ENCODE measurements at places on chromosomes 6 and 20.

DNA sequence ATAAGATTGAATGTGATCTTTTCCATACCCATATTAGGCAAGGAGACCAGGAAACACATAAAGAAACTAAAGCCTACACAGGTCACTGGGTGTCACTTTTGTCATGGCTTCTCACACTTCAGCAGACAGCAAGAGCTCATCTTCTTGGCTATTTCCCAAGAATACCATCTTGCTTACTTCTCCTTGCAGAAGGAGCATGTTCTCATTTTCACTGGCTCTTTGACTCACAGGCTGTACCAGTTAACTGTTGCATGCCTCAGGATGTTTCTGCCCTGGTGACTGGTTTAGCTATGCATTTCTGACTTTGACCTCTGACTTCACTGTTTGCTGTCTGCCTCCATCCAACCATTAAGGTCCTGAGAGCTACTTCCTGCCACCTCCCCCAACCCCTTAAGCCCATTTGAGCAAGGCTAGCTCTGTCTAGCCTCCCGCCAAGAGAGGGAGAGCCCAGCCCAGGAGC lies 40.3 kb upstream of the OGFRL1 start:
- no peak for DNase-seq

GRCh38 chr6:14501240-14501639 lies 383.7 kb downstream of the CD83 start:
- DNase-seq, result no peak

- DNase-seq, result no peak
Measured at GRCh38 chr6:158323561-158323958, 11.3 kb downstream of the TULP4 start.

GRCh38 chr6:35487658-35488516 lies 9.0 kb downstream of the TEAD3 start:
- DNase-seq, result peak; percentile 58

DNA sequence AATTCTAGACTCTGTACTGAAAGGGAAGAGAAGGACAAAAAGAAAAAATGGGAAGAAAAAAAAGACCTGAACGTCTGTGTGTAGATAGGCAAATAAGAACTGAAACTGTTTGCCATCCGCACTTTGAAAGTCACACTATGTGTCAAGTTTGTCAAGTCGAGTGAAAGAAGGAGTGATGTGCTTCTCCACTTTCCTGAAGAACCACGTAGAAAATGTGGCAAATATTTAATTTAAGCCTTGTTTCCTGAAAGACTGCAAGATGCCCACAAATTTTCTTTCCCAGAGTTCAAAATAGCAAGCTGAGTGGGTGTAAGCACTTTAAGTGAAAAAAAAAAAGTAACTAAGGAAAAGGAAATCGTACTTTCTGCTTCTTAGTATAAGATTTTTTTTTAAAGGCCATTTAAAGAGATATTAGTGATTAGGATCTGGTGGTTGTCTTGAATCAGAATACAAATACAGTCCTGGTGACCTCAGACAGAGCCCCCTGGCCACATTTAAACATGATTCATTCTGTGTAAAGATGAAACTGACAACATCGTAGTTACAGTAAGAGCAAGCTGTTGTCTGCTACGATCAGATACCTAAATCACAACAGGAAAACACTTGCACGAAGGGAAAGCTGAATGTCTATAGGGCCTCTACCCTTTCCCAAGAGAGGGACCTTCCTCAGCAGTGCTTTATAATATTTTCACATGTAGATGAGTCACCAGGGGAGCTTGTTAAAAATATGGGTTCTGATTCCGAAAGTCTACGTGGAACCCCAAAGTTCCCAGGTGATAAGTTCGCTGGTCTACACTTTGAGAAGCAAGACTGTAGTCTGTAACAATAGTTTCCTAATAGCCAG lies 102.3 kb downstream of the HIVEP2 start:
- no peak for DNase-seq

- no peak for DNase-seq
Measured at GRCh38 chr6:5506597-5506996, 245.3 kb downstream of the FARS2 start.

GRCh38 chr6:166464068-166465002 lies 81.6 kb upstream of the MPC1 start:
- no peak for DNase-seq

DNA sequence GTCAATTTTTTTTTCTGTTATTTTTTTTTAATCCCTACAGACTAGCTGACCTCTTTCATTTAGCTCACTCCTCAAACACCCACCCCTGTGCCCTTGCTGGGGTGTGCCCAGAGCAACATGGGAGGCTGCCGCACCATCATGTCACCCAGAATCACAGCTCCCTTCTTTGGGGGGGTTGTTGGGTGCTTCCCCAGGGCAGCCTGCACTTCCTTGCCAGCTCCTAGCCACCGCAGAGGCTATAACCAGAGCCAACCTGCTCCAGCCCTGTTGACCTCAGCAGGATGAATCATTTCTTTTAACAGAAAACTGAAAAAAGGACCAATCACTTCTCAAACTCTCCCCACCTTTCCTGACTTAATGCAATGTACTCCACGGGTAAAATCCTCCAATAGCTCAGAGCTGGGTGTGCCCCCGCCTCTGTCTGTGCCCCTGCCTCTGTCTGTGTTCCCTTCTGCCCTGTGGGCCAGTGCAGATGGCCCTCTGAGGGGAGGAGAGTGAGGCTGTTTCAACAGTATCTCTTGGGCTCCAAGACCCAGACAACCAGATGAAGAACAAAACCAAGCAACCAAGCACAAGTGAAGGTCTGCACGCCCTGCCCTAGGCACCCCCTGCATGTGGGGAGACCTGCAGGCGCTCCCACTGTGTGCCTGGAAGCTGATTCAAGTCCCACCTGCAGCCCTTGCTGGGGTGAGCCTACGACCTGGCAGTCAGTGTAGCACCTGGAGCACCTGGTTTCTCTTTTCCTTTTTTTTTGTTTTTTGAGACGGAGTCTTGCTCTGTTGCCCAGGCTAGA lies 67.7 kb downstream of the PYGB start:
- DNase-seq, result no peak

- DNase-seq, result no peak
Measured at GRCh38 chr20:59455402-59456341, 148.7 kb upstream of the PHACTR3 start.

GRCh38 chr6:88547768-88548167 lies 381.6 kb upstream of the CNR1 start:
- DNase-seq, result no peak

GRCh38 chr6:15524861-15525401 lies 137.9 kb downstream of the DTNBP1 start:
- DNase-seq, result no peak

GRCh38 chr6:6686748-6687601 lies 98.5 kb downstream of the LY86 start:
- DNase-seq, result peak; percentile 69

DNA sequence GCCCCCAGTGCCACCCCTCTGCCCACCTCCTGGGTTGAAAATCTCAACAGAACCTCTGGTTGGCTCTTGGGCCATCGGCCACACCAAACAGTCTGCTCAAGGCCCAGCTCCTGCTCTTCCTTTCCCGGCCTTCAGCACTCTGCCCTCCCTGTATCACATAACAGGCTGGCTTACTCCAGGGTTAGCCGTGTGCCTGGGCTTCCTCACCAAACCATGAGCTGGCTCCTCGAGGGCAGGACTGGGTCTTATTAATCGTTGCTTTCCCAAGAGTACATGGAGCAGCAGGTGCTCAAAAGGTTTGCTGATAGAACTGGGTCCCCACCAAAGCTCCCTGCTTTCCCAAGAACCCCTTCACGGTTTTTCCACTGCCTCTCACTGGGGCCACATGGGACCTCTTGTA lies 12.7 kb upstream of the FAM83C start:
- DNase-seq, result no peak

- no peak for DNase-seq
Measured at GRCh38 chr6:158414851-158415262, 102.6 kb downstream of the TULP4 start.

DNA sequence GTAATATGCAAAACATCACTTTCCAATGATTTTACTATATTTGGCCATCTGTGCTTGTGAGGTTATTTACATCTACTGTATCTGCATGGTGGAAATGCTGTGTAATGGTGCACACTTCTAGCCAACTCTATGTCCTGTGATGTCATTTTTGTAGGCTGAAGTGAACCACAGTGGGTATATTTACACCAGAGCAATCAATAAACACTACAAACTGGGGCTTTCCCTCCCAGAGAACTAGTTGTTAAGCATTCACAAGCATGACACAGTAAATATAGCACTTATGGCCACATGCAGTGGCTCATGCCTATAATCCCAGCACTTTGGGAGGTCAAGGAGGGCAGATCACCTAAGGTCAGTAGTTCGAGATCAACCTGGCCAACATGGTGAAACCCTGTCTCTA lies 4.9 kb downstream of the SLC22A2 start:
- no peak for DNase-seq

- DNase-seq, result no peak
Measured at GRCh38 chr20:48738399-48739304, 89.1 kb downstream of the PREX1 start.

GRCh38 chr6:147949981-147950622 lies 392.5 kb upstream of the SASH1 start:
- no peak for DNase-seq

- DNase-seq, result no peak
Measured at GRCh38 chr6:137416376-137417109, 77.7 kb downstream of the OLIG3 start.

DNA sequence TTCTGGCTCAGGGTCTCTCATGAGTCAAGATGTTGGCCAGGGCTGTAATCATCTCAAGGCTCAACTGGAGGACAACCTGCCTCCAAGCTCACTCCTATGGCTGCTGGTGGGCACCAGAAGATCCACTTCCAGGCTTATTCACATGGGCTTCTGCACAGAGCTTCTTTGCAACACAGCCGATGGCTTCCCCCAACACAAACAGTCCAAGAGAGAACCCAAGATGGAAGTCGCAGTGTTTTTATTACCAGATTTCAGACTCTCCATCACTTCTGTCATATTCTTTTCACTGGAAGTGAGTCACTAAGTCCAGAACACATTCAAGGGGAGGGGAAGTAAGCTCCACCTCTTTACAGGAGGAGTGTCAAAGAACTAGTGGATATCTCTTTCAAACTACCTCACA lies 75.5 kb downstream of the CD164 start:
- no peak for DNase-seq

GRCh38 chr6:42471142-42471541 lies 19.4 kb upstream of the TRERF1 start:
- DNase-seq, result no peak

- DNase-seq, result peak; percentile 15
Measured at GRCh38 chr6:116111552-116112528, 11.2 kb downstream of the NT5DC1 start.

GRCh38 chr6:43240950-43241349 lies 2.3 kb upstream of the TTBK1 start:
- no peak for DNase-seq

GRCh38 chr6:137811121-137811915 lies 55.7 kb upstream of the TNFAIP3 start:
- DNase-seq, result peak; percentile 12

DNA sequence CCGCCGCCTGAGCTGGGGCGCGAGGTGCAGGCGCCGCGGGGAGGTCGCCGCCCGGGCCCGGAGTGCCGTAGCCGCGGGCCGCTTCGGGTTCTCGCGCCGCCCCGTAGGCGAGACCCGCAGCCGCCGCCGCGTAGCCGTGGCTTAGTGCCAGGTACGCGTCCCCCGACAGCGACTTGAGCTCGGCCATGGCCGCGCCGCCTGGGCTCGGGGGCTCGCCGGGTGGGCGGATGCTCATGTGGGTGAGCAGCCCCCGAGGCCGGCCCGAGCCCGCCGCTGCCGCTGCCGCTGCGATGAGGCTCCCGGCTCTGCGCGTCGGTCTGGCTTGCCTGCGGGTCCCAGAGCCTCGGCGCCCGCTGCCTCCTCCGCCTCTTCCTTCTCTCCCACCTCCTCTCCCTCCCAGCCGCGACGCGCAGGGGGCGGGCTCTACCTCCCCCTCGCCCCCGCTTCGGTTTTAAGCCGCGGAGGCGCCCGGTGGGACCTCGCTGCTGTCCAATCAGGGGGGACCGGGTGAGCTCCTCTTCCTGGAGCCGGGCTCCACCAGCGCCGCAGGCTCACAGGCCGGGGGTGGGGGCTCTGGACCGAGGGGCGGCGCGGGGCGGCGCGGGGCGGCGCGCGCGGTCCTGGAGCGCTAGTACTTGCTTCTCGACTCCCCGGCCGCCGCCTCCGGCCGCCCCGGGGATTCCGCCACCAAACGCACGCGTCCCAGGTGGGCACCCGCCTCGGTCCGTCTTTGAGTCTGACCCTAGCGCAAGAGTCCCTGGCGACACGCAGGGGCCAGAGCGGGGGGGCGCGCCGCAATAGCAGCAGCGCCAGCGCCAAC lies at the start of gene BHLHE23:
BHLHE23 (minus strand) TSS at position 425 of the 820 bp plus-strand sequence; CDS start at position 235, 190 bp downstream.
- no peak for DNase-seq

GRCh38 chr20:57473246-57474048 lies 51.5 kb downstream of the CTCFL start:
- peak; percentile 45 for DNase-seq

DNA sequence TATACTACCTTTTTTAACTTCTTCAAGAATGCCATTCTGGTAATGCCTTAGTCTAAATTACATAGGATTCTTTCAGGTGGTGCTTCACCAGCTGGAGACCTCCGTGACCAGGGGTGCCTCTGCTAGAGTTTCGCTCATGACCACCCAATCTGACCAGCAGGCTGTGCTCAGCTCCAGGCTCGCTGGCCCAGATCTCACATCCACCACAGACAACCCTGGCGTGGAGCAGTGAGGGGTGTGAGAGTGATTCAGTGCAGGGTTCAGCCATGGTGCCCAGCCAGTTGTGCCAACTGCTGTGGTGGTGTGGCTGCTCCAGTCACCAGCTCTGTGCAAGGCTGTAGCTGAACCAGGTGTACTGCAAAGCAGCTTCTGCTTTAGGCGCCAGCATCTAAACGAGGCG lies 198.6 kb downstream of the MMUT start:
- no peak for DNase-seq

- no peak for DNase-seq
Measured at GRCh38 chr6:127383988-127384387, 40.6 kb upstream of the ECHDC1 start.

- DNase-seq, result no peak
Measured at GRCh38 chr20:51258582-51259165, 235.8 kb upstream of the KCNG1 start.

DNA sequence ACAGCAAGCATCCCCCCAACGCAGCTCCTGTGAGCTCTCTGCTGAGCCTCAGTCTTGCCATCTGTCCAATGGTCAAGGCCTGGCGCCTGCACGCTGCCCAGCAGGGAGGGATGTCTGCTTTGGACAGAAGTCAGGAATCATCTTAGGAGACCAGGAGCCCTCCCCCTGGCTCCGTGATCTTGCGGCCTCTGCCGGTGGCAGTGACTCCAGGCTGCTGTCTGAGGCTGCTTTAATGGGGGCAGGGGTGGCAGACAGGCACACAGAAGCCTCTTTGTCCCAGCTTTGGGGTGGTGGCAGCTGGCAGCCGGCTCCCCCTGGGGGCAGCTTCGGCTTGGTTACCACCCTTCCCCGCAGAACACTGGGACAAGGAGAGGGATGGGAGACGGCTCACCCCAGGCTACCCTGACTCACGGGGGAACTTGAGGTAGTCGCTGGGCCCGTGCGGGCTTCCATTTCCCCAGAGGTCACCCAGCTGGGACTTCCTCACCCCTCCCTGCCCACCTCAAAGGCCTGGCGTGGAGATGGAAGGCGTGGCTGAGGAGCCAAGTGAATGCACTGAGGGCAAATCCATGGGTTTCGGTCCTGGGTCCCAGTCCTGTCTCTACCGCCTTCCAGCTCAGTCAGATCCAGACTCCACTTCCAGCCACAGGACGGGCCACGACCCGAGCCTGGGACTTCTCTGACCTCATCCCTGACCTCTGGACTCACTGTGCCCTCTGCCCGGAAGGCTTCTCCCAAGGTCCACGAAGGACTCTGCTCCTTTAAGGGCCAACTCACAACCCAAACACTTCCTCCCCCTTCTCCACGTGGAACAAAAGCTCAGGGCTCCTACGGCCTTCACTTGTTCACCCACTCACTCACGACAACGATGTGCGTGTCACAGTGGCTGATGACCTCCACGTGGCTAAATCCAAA lies 14.8 kb downstream of the PEDS1 start:
- no peak for DNase-seq

- no peak for DNase-seq
Measured at GRCh38 chr6:139905404-139906052, 531.1 kb upstream of the CITED2 start.
